ENCODE measurements at places on chromosomes 1 and 21. TPM values are rescaled to one million over a fixed set of nuclear protein-coding genes. Genes with fewer than 3 reads are reported as not detected.

Gene CDKN2C
- 8.5 TPM for total RNA-seq

Gene HTR6
- 4.3 TPM for total RNA-seq

Gene CLCA1
- total RNA-seq = 0.13 TPM

Gene SLC9C2
- not detected for total RNA-seq

Gene CELSR2
- total RNA-seq = 0.19 TPM

Gene FCRL6
- total RNA-seq = 0.11 TPM

Gene LPAR3
- total RNA-seq = 0.11 TPM

Gene PLEKHG5
- total RNA-seq = 0.69 TPM

Gene SGIP1
- total RNA-seq = not detected
